ENCODE measurements at places on chromosomes 16 and 17.

- DNase-seq, result no peak
Observed at GRCh38 chr17:82507631-82508175, 11.8 kb upstream of the FOXK2 start.

GRCh38 chr17:74391771-74392170 lies 24.5 kb downstream of the GPR142 start:
- DNase-seq, result no peak

DNA sequence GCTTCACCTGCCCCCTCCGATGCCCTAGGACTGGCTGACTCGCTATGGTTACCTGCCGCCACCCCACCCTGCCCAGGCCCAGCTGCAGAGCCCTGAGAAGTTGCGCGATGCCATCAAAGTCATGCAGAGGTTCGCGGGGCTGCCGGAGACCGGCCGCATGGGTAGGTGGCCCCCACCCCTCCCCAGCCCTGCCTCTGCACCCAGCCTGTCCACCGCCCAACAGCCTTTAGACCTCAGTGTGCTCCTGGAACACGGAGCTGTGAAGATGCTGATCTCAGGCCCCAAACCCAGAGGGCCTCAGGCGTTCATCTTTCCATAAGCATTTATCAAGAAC lies 993 bp downstream of the MMP25 start:
- no peak for DNase-seq

GRCh38 chr17:42720996-42721583 lies 23.8 kb downstream of the EZH1 start:
- peak; percentile 67 for DNase-seq

DNA sequence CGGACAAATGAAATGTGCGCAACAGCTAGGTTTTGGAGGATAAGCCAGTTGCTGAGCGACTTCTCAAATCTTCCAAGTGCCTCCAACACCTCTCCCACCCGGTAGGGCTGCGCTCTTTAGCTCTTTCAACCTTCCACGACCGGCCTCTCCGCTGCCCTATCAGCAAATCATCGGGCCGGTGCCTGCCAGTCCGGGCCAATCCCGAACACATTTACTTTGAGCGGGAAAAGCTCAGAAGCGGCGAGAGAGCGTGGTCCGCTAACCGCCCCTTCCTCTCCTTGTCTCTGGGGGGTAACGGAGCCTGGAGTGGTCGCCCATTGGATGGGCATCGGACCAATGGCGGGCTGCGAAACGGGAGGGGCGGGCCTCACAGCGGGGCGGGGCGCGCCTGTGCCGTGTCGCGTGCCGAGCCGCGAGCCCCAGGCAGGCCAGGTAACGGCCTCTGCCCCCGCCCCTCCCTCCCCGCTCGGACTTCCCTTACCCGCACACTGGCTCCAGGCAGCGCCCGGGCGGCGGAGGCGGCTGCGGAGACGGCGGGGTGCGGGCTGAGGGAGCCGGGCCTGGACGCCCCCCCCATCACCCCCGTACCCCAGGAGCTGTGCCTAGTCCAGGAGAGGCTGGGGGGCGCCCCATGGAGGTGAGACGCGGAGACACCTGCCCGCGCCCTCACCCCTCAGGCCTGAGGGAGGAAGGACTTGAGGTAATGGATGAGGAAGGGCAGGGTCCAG lies at the start of gene MEIOC:
MEIOC (plus strand) TSS at position 486 of the 728 bp plus-strand sequence; CDS start at position 632, 146 bp downstream.
- peak; percentile 12 for DNase-seq

DNA sequence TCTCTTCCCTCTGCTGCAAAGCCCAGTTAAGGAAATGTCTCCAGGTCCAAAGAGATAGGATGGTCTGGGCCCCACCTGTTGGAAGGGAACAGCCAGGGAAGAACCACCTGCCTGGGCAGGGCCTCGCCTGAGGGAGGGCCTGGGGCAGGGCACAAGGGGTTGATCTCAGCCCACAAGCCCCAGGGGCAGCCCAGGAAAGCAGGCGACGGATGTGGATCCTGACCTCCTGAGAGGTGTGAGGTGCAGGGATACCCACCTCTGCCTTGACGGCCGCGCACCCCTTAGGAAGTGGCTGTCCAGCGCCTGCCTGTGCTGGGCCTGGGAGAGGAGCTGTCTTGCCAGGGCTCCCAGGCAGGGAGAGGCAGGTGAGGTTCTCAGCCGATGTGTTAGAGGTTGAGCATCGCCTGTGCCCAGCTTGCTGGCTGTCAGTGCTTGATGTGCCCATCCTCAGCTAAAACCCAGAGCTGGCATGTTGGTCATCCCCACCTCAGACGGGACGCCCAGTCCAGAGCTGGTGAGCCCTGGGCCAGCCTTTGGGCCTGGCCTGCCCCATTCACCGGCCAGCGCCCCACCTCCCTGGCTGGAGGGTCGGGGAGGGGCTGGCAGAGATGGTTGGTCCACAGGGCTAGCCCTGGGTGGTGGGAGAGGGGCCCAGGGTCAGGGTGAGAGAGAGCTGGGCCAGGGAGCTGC lies 434 bp downstream of the CEMP1 start:
- DNase-seq, result no peak

- DNase-seq, result no peak
Observed at GRCh38 chr17:31593806-31594205, 202.3 kb downstream of the RAB11FIP4 start.

DNA sequence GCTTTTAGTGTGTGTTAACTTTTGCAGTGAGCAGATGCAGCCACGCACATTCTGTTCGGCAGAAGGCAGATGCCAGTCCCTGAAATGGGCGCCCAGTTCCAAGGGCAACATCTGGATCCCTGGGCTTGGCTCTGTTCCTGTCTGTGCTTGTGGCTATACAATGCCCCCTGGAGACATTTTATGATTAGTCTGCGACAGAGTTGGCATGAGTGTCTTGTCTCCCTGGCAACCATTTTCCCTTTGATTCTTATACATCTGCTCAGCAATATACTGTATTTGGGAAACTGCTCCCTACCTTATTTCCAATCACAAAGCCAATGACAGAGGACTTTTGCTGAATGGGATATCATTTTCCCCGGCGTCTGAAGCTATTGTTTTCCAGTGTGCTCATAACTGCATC lies 1629.5 kb upstream of the GOT2 start:
- DNase-seq, result peak; percentile 31

- DNase-seq, result no peak
Observed at GRCh38 chr17:44183024-44183423, 3.7 kb upstream of the TMUB2 start.

- DNase-seq, result no peak
Observed at GRCh38 chr17:42289611-42290181, 1.4 kb downstream of the STAT5A start.

Data from NCI-H1105 treated with DMSO at 0.1 percent for 48 hours (cell line).